ENCODE measurements at places on chromosomes 3 and 15. TPM values are rescaled to one million over a fixed set of nuclear protein-coding genes. Genes with fewer than 3 reads are reported as not detected.

ANKRD63 gene
- not detected for total RNA-seq

DNA sequence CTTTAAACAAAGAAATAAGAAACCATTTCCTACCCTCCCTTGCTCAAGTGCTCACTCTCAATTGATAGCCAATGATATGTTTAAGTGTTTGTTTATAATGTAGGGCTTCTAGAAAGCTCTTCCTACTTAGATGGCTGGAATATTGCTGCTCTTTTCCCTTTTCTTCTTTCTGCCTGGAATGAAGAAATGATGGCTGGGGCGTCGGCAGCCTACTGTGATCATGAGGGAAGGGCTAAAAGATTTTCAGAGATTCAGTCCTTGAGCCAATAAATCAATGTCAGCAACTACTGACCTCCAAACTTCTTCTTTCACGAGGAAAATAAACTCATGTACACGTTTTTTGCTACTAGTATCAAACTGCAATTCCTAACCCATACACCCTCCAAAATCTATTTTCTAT lies 2.1 kb upstream of the GPR27 start:
- DNase-seq: no peak
- H3K4me3 ChIP-seq: no peak overlapping the region
- H3K36me3 ChIP-seq: no peaks in the 10 kb centered on the region
- H3K27me3 ChIP-seq: no peaks in the 10 kb centered on the region
- peaks cover 12% of the 10 kb centered on the region for H3K4me1 ChIP-seq
- H3K27ac ChIP-seq: no peak overlapping the region

CHRNA7 gene
- 131 TPM for total RNA-seq

DNA sequence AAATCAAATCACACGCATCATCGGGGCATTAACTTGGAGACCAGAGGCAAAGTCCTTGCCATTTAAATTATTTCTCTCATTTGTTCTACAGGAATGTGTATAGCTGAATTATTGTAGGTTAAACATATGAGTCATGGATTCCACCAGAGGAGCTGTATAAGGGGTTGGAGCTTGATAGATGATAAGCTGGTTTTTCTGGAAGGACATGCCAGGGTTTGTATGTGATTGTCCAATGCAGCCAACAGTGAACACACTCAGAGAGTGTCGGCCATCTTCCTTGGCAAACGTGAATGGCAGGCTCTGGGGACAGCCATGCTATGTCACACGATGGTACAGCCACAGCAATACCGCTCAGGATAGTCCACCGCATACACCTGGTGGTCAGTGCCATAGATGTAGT lies 25.1 kb downstream of the SSUH2 start:
- no peak overlapping the region for H3K4me3 ChIP-seq
- H3K27ac ChIP-seq: no peak overlapping the region
- peaks cover 15% of the 10 kb centered on the region for H3K4me1 ChIP-seq
- DNase-seq: peak; percentile 36
- H3K36me3 ChIP-seq: no peaks in the 10 kb centered on the region

GRCh38 chr3:116905794-116906193 lies 196.2 kb downstream of the TUSC7 start:
- no peaks in the 10 kb centered on the region for H3K27me3 ChIP-seq
- no peaks in the 10 kb centered on the region for H3K36me3 ChIP-seq
- no peak overlapping the region for H3K27ac ChIP-seq
- no peaks in the 10 kb centered on the region for H3K4me1 ChIP-seq
- H3K4me3 ChIP-seq: no peak overlapping the region

DNA sequence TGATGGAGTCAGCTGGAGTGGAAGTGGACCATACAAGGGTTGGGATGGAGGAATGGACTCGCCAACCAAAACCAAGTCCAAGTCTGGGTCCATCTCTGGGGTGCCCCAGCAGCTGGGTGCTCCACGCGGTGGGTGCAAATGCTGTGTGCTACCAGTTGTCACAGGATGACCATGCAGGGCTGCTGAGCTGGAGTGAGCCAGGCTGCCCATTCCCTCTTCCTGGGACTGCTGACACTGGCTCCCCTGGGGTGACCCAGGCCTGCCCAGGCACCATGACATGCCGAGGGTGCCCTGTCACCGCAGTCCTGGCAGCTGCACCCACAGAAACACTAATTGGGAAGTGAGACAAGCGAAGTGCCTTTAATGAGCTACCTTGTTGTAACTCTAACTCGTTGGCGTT lies 140.2 kb downstream of the TPRA1 start:
- H3K27me3 ChIP-seq: peaks cover 20% of the 10 kb centered on the region
- no peaks in the 10 kb centered on the region for H3K36me3 ChIP-seq
- no peak overlapping the region for H3K4me3 ChIP-seq
- H3K27ac ChIP-seq: no peak overlapping the region

Measured in stomach (tissue), 19 donors.